GM19239 (cell line): ENCODE measurements at places on chromosomes 12 and 14.

DNA sequence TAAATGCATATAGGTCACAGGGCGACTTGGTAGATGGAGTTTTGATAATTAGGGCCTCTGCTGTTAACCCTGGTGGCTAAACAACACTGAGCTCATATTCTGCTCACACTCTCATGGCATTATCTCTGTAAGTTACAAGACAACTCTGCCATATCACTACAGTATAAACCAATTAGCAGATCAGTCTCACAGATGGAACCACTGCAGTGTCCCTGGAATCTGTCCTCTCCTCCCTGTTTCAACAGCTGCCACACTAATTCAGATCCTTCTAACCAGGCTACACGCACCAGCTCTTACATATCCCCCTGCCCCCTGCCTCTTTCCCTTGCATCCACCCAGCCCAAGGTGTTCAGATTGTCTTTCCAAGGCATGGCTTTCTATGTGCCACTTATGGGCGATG lies 161.0 kb upstream of the RMST start:
- no peak for DNase-seq

DNA sequence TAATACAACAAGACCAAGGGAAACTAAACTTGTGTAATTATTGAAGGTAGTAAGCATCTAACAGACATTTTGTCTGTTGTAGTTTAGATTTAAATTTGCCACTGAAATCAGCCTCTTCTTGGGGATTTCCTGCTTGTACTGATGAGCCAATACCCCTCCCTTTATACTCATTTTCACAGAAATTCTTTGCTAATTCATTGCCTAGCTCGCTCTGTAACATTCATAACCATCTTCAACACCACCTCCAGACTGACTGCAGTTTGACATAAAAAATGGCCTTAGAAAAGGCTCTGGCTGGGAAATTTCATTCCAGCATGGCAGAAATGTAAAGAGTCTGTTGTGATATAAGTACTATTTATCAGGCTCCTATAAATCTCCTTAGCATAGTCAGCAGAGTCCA lies 109.7 kb upstream of the FLRT2 start:
- DNase-seq = no peak

GRCh38 chr12:52223406-52224039 lies 9.5 kb upstream of the KRT7 start:
- no peak for DNase-seq

DNA sequence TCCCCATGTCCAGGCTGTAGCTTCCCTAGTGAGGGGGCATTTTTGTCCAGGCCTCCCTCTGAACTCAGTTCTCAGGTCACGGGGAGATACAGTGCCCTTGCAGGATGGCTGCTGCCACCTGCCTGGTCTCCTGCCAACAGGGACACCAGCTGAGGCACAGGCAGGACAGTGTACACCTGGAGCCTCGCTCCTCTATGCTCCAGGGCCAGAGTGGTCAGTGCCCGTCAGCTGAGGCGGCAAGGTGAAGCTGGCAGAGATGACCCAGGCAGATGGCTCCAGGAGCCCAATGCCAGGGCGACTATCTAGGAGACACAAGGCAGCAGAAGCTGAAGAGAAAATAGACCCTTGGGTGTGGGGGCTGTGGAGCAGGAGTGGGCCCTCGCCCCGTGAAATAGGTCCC lies 12.6 kb downstream of the TUBA1C start:
- no peak for DNase-seq

DNA sequence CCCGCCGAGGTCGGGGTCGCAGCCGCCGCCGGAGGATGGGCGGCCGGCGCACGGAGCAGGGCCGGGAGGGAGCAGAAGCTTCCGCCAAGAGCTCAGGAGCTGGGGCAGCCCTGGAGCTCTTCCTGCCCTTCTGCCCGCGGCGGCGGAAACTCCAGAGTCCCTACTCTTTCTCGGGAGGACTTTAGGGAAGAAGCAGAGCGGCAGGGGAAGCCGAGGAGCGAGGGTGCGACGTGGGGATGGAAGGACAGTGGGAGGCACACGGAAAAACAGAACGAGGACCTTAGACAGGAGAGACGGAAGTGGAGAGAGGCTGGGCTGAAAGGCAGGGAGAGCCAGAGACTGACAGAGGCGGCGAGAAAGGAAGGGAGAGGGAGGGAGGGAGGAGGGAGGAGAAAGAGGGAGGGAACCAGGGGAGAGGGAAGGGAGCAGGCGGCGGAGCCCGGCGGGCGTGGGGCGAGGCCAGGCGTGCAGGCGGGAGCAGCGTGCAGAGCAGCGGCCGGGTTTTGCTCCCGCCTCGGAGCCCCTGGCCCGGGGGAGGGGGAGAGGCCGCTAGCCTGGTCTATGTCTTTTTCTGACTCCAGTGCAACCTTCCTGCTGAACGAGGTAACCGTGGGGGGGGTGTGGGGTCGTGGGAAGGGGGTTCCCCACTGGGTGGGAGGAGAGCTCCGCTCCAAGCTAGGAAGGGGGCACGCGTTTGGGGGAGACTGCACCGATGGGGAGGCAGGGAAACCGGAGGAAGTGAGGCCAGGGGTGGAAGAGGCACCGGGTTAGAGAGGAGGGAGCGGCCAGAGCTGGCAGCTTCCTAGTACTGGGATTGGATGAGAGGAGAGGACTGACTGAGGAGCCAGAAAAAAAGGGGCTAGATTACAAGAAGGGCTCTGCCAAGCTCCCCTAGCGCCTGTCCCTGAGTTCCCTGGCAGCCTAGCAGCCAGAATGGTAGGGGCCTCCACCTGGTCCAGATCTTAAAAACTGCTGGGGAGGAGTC lies 2.9 kb upstream of the CACNB3 start:
- DNase-seq = peak; percentile 52

GRCh38 chr12:8156845-8157244 lies at the start of gene ZNF705A:
TSS of gene ZNF705A (plus strand) at chr12:8157015. CDS start at chr12:8172626, 15,611 bp downstream.
- no peak for DNase-seq

GRCh38 chr12:2011643-2012607 lies 7.7 kb upstream of the DCP1B start:
- DNase-seq = no peak

GRCh38 chr12:44750468-44750867 lies 125.6 kb downstream of the NELL2 start:
- DNase-seq = no peak

DNA sequence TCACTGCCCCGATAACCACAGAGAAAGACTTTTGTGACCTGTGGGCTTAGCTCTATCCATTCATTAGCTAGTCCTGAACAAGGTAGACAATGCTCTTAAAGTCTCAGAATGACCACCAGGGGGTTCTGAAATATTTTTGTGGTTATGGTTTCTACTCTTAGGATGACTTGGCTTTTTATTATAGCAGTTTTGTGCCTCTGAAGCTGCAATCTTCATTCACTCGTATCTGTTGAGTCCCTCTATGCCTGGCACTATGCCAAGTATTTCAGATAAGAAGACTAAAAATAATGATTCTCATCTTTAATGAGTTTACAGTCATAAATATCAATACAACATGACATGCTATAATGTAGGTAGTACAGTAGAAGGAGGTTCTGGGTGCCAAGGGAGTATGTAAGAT lies 130.8 kb upstream of the TRHDE start:
- DNase-seq = no peak

DNA sequence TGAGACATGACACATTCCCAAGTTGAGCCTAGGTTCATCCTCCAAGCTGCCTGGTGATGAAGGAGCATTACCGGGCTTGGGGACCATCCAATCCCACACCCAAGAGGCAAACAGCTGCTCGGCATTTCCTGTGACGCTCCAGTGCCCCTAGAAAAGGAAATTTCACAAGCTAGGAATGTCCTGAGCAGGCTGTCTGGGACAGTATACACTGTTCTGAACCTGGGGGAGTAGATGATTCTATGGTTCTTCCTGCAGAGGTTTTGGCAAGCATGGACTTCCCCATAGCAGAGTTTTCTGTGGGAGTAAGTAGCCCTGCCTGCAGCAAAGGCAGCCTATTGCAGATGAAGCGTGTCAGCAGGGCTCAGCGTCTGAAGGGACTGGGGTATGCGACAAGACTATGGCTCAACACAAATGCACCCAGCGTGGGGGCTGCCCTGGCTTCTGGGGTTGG lies 47.4 kb upstream of the SRSF5 start:
- no peak for DNase-seq

- DNase-seq = no peak
Measured at GRCh38 chr14:51039252-51039651, 55.7 kb downstream of the TRIM9 start.

DNA sequence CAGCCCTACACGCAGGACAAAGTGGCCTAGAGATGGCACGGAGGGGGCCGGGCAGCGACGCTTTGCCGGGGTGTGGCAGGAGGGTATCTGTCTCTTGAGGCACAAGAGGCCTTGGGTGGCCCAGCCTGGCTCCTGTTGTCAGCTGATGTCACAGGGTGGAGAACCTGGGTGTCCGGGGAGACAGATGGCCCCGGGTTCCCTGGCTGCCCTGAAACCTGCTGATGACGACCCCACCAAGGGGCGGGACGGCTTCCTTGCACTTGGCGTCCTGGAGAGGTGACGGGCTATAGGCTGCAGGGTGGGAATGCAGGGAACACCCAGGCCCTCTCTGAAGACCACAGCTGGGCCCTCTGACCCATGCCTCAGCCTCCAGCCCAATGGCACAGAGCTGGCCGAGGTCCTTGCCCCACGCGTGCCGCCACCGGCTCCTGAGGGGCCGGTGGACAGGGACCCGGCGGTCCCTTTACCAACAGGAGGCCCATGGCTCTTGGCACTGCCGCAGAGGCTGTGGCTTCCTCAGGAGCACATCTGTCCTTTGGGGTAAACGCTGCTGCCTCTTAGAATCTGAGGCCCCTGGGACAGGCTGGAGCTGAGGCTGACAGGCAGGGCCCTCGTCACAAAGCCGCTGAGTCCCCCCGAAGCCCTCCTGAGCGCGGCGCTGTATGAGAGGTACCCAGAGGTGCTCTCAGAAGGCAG lies 16.4 kb downstream of the TRMT61A start:
- no peak for DNase-seq

DNA sequence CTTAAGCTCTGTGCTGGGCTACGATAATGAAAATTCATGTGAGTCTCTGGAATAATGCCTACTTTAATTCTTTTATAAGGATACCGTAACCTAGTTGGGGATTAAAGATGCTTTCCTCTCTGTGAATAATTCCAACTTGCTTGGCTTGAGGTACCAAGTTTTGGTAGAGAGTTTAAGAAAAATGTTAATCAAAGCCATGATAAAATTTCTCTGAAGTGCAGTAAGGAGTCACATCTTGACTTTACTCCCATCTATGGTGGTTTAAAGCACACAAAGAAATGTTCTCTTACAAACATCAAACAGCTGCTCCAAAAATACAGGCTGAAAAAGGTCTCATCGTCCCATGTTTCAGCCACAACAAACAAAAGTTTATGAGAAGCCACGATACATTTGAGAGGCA lies 284.8 kb upstream of the TBX3 start:
- no peak for DNase-seq

GRCh38 chr12:24913953-24914352 lies 34.9 kb downstream of the BCAT1 start:
- DNase-seq = no peak

GRCh38 chr14:61215222-61216020 lies 65.7 kb downstream of the TMEM30B start:
- no peak for DNase-seq

DNA sequence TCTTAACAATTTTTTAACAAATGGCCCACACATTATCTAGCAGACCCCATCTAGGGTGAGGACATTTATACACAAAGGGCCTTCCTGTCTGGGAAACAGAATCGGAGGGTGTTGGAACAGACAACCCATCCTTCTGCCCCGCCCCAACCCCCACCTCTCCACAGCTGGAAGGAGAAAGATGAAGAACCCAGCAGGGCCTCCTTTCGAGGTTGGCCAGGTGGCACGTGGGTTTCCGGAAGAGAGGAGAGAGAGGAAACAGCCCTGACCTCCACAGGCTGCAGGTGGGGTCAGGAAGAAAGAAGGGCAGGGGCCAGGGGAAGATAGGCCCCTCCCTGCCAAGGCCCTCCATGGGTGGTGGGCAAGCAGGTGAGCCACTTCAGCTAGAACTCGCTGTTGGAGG lies 57.2 kb downstream of the LRRC74A start:
- DNase-seq = no peak
